ENCODE measurements at places on chromosomes 4 and X.

- DNase-seq, result no peak
These were observed 414.9 kb upstream of the PITX2 start for GRCh38 chr4:111037591-111038360.

GRCh38 chr4:159175085-159175988, 72.5 kb downstream of the RAPGEF2 start:
- peak; percentile 13 for DNase-seq

DNA sequence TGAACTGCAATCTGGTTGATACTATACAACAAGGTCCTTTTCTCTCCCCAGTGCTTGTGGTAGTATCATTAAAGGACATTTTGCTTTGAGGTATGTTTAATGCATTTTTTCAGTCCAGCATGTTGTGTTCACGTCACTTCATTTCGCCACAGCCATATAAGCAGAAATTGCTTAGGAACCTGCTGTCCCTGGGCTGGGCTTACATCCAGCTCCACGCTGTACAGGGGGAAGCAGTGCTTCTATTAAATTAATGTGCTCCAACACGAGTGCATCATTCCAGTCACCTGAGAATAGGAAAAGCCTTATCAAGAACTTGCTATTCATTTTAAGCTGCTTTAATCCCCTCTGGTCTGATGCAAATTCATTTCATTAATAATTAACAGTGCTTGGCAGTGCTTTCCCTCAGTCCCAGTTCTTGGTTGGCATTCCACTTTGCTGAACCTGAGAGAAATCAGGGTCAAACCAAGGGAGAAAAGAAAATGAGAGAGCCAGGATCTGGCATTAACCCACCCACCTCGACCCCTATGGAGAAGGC, 47.4 kb upstream of the PTCHD1 start:
- DNase-seq, result no peak

DNA sequence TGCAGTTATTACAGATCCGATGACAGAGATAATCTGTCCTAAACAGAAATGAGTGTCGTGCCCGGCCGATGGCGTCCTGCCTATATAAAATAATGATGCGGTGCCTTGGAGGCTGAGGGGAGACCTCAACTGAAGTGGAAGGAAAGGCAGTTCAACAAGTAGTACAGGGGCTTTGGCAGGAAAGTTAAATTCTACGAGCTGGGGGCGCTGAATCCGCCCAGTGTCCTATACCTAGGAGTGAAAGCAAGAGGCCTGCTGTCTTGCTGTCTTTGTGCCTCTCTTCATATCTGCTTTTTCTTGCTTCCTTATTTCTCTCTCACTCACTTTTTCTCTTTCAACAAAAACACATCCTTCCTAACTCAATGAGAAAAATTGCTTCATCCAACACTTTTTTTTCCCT, 82.2 kb upstream of the PRPS2 start:
- DNase-seq, result no peak

DNA sequence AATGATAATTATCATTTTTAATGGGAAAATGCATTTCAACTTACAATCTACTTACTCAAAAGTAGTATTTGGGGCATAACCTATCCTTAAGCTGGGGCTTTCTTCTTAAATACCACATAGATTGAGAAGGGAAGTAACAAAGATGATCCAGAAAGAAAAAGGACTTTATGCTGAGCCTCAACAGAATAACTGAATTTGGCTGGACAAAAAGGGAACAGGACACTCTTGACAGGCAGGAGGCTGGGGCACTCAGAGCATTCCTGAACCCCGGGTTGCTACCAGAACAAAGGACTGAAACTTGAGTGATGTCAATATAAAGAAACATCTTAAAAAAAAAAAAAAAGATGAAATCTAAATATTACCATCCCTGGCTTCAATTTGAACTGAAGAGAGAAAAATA, 23.9 kb downstream of the RELL1 start:
- no peak for DNase-seq

DNA sequence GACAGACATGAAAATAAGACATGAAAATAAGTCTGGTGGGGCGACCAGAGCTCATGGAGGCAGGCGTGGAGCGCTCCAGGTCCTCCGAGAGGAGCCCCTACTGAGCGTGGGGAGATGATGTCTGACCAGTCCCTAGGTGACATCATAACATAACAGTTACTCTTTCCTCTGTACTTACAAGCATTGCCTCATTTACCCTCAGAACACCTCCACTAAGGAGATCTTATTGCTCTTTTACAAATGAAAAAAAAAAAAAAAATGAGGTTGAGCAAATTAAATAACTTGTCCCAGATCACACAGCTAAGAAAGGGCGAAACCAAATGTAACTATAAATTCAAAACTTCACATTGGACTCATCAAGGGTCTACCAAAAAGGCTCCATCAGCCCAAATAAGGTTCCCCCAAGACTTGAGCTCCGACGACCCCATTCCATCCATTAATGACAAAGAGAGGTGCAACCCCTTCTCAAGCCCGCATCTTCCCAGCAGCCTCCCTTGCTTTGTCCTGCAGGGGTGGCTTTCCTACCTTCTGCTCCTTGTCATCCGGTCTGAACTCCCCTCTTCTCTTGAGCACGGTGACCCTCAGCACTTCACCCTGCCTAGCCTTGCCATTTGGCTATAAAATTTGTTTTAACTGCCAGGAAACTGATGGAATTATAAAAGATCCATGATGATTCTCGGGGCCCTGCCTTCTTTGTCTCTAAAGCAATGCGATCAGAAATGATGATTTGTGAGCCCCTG, 246.7 kb downstream of the DHX15 start:
- DNase-seq, result no peak

DNA sequence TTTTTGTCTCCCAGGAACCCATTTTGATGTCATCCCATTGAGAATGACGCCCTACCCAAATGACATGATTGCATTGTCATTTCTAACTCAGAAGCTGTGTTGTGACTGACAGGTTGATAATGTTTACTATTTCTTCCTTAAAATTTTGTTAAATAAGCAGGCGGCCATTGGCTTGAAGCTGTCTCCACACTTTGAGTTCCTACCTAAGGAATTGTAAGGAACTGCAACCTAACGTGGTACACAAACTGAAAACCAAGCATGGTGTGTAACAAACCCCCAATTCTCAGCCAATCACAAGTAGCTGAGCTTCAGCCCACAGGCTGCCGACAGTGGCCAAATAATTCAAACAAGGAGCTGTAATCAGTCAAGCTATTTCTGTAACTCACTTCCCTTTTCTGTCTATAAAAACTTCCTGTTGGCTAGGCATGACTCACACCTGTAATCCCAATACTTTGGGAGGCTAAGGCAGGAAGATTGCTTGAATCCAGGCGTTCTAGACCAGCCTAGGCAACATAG, 2.9 kb upstream of the MND1 start:
- no peak for DNase-seq

- no peak for DNase-seq
These were observed 30.8 kb upstream of the CCDC160 start for GRCh38 chrX:134206221-134206620.

DNA sequence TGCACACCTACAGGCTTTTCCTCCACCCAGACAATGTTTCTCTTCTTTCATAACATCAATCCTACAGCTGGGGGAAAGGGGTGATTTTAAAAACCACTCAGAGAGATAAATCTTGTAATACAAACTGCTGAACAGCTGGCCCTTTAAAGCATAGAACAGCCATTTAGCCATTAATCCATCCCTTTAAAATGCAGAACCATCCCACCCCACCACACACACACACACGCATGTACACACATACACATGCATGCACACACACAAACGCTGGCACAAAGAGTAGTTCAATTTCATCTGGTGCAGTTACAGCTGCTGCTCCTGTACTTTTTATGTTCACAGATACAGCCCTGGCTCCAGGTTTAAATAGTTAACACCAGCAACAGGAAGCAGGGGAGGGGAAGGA, 426.1 kb downstream of the MID1IP1 start:
- no peak for DNase-seq

- DNase-seq, result no peak
These were observed 1.0 kb upstream of the PPP2R2C start for GRCh38 chr4:6473264-6474052.

- DNase-seq, result no peak
These were observed 71.4 kb downstream of the PDLIM5 start for GRCh38 chr4:94523033-94523580.

GRCh38 chr4:31701256-31701655, 981.1 kb downstream of the PCDH7 start:
- DNase-seq, result no peak

DNA sequence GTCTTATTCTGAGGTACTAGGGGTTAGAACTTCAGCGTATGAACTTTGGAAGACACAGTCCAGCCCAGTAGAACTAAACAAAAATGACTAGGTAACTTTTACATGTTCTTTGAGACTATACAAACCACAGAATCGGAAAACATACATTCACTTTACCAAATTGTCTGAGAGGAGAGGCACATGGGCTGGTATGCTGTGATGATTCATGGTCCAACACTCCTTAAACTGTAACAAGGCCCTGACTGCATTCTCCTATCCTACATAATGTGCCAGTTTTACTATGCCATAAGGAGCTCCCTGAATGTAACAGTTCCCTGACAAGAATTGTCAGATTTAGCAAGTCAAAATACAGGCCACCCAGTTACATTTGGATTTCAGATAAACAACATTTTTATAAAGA, 640.0 kb downstream of the RAB28 start:
- no peak for DNase-seq

DNA sequence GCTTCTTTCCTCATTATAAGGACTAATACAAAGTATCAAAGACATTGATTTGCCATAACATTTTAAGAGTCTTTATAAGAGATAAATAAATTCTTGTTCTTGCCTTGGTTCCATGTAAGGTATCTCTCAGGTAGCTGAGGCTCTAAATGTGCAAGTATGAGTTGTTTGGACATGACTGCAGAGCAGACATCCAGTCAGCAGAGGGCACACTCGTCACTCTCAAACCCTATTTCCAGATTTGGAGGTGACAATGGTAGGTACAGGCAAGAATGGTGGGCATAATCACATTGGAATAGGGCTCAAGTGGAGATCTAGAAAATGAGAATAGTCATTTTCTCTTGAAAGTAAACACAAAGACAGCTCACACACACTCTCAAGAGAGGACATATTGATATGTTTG, 133.3 kb upstream of the ZIC3 start:
- DNase-seq, result no peak

DNA sequence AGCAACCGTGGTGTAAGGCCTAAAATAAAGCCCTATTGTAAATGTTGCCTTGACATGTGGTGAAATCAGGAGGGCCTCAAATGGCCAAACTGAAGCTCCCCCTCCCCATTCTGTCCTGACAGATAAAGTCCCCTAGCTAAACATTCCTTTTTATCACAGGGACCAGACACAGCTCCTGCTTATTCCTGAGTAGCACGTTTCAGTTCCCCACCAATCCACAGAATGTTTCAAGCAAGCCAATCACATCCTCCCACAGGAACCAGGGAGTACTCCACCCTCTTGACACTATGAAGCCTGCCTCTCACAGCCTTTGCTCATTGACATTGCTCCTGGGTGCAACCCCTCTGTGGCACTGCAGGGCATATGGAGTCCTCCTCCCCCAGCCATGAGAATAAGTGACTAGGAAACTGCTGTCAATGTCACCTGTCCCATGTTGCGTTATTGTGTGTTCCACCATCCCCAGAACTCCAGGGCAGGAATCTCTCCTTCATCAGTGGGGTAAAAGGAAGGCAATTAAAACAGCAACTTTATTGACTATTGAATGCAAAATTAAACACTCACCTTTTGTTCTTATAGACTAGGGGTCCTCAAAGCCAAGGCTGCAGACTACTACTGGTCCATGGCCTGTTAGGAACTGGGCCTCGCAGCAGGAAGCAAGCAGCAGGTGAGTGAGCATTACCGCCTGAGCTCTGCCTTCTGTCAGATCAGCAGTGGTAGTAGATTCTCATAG, 128.1 kb downstream of the COL25A1 start:
- no peak for DNase-seq
